Thymus (tissue), 14 donors: ENCODE measurements at places on chromosomes 12 and 14. TPM values are rescaled to one million over a fixed set of nuclear protein-coding genes. Genes with fewer than 3 reads are reported as not detected.
A peak's percentile ranks its signal among the peaks of the same experiment; 100 is the strongest.

GRCh38 chr14:55707365-55707804 is 127.4 kb downstream of the KTN1 start:
- DNase-seq: no peak
- no peaks in the 10 kb centered on the region for H3K36me3 ChIP-seq
- no peak overlapping the region for H3K4me3 ChIP-seq
- no peaks in the 10 kb centered on the region for H3K27me3 ChIP-seq

DNA sequence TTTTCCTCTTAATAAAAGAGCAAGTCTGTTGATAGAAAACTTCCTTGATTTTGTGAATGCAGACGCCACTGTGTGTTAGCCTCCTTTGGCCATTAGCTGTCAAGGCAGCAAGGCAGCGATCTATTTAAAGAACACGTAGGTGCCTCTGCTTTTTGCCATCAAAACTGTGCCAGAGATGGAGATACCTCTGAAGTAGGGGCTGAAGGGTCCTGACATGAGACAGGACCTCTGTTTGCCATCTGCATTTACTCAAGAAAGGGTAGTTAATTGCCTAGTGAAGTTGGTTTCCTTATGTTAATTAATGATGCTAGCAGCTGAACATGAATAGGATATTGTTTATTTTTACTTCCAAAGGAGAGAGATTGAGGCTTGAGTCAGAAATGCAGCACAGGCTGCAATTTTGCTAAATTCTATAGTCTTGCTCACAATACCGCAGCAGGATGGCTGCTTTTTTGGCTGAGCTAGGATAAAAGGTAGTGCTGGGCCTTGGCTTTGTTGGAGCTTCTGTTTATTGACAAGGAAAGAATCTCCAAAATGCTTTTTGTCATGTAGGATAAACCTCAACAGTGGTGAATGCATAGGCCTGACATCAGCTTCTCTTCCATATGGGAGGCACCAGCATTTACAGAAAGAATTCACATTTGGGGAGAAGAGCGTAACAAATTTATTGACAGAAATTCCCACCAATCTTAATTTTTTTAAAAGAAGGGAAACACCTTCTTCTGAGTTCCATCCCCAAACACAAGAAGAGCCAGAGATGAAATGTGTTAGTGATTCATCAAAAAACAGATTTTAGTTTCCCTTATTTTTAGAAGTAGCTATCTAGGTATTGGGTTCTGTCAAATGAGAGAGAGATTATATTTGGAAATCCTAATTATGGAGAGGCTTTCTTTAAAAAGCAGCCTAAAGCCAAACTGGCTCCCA is 13.9 kb upstream of the RPH3A start:
- H3K27ac ChIP-seq: no peak overlapping the region
- H3K4me3 ChIP-seq: no peak overlapping the region
- H3K4me1 ChIP-seq: no peaks in the 10 kb centered on the region
- H3K27me3 ChIP-seq: no peaks in the 10 kb centered on the region
- no peak for DNase-seq
- H3K36me3 ChIP-seq: no peaks in the 10 kb centered on the region

DNA sequence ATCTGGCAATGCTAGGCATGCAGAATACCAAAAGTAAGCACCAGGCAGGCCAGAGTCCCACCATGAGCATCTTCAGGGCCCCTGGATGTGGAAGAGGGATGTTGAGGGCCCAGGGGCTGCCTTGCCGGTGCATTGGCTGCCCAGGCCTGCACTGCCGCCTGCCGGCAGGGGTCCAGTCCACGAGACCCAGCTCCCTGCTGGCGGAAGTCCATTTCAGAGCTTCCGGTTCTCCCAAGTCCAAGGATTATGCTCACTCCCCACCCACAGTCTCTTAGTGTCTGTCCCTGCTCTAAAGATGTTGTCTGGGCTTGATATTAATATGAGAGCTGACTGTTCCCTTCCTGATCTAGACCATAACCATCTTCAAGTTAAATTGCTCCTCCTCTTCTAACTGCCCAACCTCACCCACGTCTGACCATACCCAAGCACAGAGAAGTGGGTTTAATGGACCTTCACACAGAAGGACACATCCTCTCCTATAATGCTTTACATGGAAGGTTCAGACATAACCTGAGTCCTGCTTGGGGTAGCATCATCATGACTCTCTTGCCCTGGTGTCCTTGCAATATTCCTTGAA is 117.4 kb downstream of the DAD1 start:
- H3K4me3 ChIP-seq: no peak overlapping the region
- no peaks in the 10 kb centered on the region for H3K27me3 ChIP-seq
- no peak overlapping the region for H3K27ac ChIP-seq
- peaks cover 11% of the 10 kb centered on the region for H3K4me1 ChIP-seq

Gene PRICKLE1
- 1.3 TPM for polyA plus RNA-seq

Gene LALBA
- 0.68 TPM for polyA plus RNA-seq

Gene HIGD1C
- not detected for polyA plus RNA-seq

Gene FAM222A
- 0.78 TPM for polyA plus RNA-seq

DNA sequence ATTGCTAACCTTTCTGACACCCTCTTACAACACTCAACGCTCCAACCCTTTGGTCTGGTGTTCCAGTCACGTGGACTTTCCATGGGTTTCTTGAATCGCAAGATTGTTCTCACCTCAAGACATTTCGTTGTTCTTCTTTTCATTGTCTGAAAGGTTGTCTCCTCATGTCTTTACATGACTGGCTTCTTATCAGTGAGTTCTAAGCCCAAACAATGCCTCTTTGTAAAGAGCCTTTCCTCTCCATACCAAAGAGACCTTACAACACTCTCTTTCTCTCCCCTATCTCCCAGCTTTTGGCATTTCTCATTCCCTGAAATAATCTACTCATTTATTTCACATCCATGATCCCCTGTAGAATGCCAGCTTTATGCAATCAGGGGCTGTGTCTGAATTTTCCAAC is 1144.8 kb downstream of the AACS start:
- no peak overlapping the region for H3K4me3 ChIP-seq
- no peak overlapping the region for H3K27ac ChIP-seq
- no peaks in the 10 kb centered on the region for H3K27me3 ChIP-seq
- DNase-seq: no peak
- H3K36me3 ChIP-seq: no peaks in the 10 kb centered on the region

DNA sequence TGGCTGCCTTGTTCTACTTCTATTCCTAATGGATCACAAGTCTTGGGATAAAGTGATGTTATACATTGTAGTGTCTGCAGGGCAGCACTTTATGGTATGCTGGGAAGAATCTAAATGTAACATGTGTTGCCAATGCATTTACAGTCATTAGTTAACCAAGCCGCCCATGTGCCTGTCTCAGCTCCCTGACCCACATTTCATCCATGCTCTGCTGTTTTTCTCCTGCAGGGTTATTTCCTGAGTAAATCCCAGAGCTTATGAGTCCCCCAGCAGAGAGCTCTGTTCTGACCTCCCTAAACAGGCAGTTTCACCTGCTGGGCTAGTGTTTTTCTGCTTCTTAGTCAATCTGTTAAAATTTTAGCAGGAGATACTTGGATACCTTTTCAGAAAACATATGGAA is 4.4 kb upstream of the TMTC2 start:
- H3K4me1 ChIP-seq: peaks cover 6% of the 10 kb centered on the region
- H3K36me3 ChIP-seq: no peaks in the 10 kb centered on the region
- H3K27me3 ChIP-seq: peaks cover 3% of the 10 kb centered on the region
- no peak for DNase-seq
- no peak overlapping the region for H3K27ac ChIP-seq
- no peak overlapping the region for H3K4me3 ChIP-seq

Gene OTUB2
- 0.27 TPM for polyA plus RNA-seq

DNA sequence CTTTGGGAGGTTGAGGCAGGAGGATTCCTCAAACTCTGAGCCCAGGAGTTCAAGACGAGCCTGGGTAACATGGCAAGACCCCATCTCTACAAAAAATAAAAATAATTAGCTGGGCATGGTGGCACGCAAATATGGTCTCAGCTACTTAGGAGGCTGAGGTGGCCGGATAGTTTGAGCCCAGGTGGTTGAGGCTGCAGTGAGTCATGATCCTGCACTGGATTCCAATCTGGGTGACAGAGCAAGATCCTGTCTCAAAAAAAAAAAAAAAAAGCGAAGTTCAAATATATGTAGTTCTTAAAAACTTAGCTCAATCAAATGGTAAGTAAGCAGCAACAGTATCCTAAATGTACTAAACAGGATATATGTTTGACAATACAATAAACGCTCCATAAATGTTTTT is 85.5 kb upstream of the SSTR1 start:
- no peak overlapping the region for H3K27ac ChIP-seq
- H3K36me3 ChIP-seq: no peaks in the 10 kb centered on the region
- H3K4me3 ChIP-seq: no peak overlapping the region
- H3K4me1 ChIP-seq: no peaks in the 10 kb centered on the region
- no peaks in the 10 kb centered on the region for H3K27me3 ChIP-seq
- no peak for DNase-seq

Gene TAS2R31
- polyA plus RNA-seq: 0.75 TPM

Gene IL23A
- 11.6 TPM for polyA plus RNA-seq

- H3K4me1 ChIP-seq: no peaks in the 10 kb centered on the region
- no peak overlapping the region for H3K4me3 ChIP-seq
- H3K27me3 ChIP-seq: no peaks in the 10 kb centered on the region
- H3K36me3 ChIP-seq: no peaks in the 10 kb centered on the region
- no peak overlapping the region for H3K27ac ChIP-seq
Observed at GRCh38 chr12:61821381-61821780, 438.8 kb upstream of the USP15 start.

GRCh38 chr12:47458279-47458678 is 247.6 kb downstream of the RPAP3 start:
- H3K27me3 ChIP-seq: no peaks in the 10 kb centered on the region
- no peak for DNase-seq
- no peak overlapping the region for H3K27ac ChIP-seq
- no peaks in the 10 kb centered on the region for H3K4me1 ChIP-seq

- peaks cover 91% of the 10 kb centered on the region for H3K36me3 ChIP-seq
- peaks cover 28% of the 10 kb centered on the region for H3K4me1 ChIP-seq
- DNase-seq: no peak
- no peaks in the 10 kb centered on the region for H3K27me3 ChIP-seq
Observed at GRCh38 chr14:99176156-99176945, 95.6 kb downstream of the BCL11B start.

GRCh38 chr12:53659571-53659981 is 16.3 kb downstream of the ATP5MC2 start:
- H3K4me1 ChIP-seq: no peaks in the 10 kb centered on the region
- H3K27ac ChIP-seq: no peak overlapping the region
- H3K4me3 ChIP-seq: no peak overlapping the region
- H3K27me3 ChIP-seq: no peaks in the 10 kb centered on the region
- DNase-seq: no peak
- peaks cover 9% of the 10 kb centered on the region for H3K36me3 ChIP-seq

Gene RTL1
- polyA plus RNA-seq: 0.02 TPM

Gene PLEKHD1
- 0.30 TPM for polyA plus RNA-seq

Gene BIN2
- 57.7 TPM for polyA plus RNA-seq

- peak; percentile 16 for DNase-seq
- H3K36me3 ChIP-seq: no peaks in the 10 kb centered on the region
- no peak overlapping the region for H3K4me3 ChIP-seq
- peaks cover 10% of the 10 kb centered on the region for H3K4me1 ChIP-seq
- H3K27ac ChIP-seq: no peak overlapping the region
Observed at GRCh38 chr12:46516933-46517578, 144.5 kb upstream of the SLC38A2 start.

GRCh38 chr12:130192642-130193345 is 30.5 kb downstream of the FZD10 start:
- no peak for DNase-seq
- no peaks in the 10 kb centered on the region for H3K4me1 ChIP-seq
- no peaks in the 10 kb centered on the region for H3K27me3 ChIP-seq

- DNase-seq: no peak
- no peak overlapping the region for H3K4me3 ChIP-seq
- no peaks in the 10 kb centered on the region for H3K36me3 ChIP-seq
- H3K27me3 ChIP-seq: no peaks in the 10 kb centered on the region
- H3K27ac ChIP-seq: no peak overlapping the region
Observed at GRCh38 chr14:49957089-49957852, 64.4 kb downstream of the ARF6 start.

GRCh38 chr14:98731701-98732100 is 540.3 kb downstream of the BCL11B start:
- DNase-seq: no peak
- H3K36me3 ChIP-seq: no peaks in the 10 kb centered on the region
- no peak overlapping the region for H3K4me3 ChIP-seq
- H3K27me3 ChIP-seq: no peaks in the 10 kb centered on the region

DNA sequence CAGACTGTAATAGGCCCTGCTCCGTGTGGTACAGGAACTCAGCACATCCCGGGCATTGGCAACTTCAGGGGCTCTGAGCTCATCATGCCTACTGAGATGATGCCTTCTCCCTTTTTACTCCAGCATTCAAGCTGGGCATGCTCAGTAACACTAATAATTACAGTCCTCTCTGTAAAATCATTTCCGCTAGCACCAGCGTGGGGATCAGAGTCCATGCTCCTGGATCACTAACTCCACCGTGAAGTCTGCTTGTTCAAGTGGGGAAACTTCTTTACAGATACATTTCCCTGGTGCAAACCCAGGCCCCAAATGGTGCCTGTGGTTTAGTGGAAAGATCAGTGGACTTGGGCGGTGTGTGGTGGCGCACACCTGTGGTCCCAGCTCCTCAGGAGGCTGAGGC is 16.7 kb downstream of the CLSTN3 start:
- DNase-seq: no peak
- H3K27ac ChIP-seq: no peak overlapping the region
- no peaks in the 10 kb centered on the region for H3K27me3 ChIP-seq
- peaks cover 45% of the 10 kb centered on the region for H3K36me3 ChIP-seq

DNA sequence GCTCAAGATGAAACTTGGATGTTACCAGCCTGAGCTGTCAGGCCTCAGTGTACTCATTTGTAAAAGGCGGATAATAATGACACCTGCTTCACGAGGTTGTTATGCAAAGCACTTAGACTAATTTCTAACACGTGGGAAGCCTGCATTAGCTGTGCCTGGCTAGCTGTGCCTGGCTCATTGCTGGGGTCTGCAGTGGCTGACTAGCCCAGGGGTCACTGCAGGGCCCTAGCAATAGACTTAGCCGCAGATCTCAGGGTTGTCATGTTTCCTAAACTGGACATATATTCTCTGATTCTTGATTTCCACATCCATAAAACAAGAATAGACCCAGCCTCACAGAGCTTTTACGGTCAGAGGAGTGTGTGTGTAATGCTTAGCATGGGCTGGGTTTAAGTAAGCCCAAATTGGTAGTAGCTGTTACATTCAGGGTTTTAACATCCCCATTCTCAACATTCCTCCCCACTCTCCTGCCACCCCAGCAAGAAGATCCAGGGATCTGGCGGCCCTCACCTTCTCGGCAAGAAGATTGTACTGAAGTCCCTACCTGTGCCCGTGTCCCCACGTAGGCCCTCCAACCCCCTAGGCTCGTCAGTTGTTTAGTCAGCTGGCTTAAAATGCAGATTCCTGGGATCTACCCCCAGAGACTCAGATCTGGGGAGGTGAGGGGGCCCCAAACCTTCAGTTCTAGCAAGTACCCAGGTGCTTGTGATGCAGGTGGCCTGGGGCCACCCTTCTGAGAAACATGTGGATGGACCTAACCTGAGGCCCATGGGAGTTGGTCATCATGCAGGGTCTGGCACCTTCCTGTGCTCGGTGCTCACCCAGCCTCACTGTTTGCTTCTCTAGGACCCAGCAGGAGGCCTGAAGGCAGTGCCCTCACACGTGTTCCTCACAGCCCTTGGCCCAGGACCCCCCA is 8.6 kb downstream of the NR4A1 start:
- H3K4me1 ChIP-seq: no peaks in the 10 kb centered on the region
- peaks cover 10% of the 10 kb centered on the region for H3K27me3 ChIP-seq
- no peak overlapping the region for H3K4me3 ChIP-seq
- H3K36me3 ChIP-seq: peaks cover 31% of the 10 kb centered on the region

- no peak overlapping the region for H3K27ac ChIP-seq
- no peaks in the 10 kb centered on the region for H3K27me3 ChIP-seq
- H3K4me3 ChIP-seq: no peak overlapping the region
- no peaks in the 10 kb centered on the region for H3K36me3 ChIP-seq
Observed at GRCh38 chr12:110421159-110421661, 17.7 kb upstream of the ANAPC7 start.

Gene RAB35
- 37.5 TPM for polyA plus RNA-seq
